ENCODE measurements at places on chromosomes 1 and 21.

- DNase-seq = no peak
Observed at GRCh38 chr1:226641671-226642231, 93.2 kb downstream of the STUM start.

DNA sequence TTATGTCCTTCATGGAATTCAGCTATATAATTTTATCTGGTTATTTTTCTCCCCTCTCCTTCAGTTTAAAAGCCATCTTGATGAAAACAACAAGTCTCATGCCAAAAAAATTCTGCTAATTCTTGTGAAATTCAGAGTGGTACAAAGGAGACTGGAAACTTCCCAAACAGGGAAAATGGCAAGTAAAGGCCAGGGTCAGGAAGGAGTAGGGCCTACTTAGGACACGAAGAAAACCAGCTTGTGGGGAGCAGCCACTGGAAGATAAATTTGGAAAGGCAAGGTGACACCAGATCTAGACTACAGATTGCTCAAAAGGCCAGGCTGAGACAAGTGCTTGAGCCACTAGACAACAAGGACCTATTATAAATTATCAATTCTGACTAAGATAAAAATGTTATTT, 6.4 kb downstream of the TSTD1 start:
- no peak for DNase-seq

DNA sequence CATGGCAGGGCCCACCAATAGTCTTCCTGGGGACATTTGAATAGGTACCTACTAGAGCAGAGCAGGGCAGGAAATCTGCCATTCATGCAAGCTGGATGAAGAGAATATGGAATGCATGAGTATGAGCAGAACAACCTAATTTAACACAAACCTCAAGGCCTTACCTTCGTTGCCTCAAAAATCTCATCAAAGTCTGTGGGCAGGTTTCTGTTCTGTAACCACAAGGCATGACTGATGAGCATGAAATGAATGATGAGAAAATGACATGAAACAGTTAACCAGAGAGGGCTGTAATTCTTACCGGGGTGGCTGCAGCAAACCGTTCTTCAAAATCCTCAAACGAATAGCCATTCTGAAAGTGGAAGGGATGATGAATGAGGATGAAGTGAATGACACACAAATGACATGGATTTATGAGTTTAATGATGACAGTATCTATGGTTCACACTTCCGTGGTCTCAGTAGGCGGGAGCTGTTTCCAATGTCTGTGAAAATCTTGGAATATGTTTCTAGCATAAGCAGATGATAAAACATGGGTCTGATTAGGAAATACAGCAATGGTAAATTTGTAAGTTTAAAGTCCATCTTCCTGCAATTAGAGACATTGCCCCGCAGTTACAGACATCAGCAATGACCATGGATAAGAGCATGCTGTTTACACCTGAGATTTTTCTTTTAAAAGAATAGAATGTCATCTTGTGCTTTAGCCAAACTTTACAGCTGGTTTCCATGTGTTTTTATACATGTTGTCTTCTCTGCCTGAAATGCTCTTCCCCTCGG, 67.6 kb upstream of the C8B start:
- DNase-seq = no peak

DNA sequence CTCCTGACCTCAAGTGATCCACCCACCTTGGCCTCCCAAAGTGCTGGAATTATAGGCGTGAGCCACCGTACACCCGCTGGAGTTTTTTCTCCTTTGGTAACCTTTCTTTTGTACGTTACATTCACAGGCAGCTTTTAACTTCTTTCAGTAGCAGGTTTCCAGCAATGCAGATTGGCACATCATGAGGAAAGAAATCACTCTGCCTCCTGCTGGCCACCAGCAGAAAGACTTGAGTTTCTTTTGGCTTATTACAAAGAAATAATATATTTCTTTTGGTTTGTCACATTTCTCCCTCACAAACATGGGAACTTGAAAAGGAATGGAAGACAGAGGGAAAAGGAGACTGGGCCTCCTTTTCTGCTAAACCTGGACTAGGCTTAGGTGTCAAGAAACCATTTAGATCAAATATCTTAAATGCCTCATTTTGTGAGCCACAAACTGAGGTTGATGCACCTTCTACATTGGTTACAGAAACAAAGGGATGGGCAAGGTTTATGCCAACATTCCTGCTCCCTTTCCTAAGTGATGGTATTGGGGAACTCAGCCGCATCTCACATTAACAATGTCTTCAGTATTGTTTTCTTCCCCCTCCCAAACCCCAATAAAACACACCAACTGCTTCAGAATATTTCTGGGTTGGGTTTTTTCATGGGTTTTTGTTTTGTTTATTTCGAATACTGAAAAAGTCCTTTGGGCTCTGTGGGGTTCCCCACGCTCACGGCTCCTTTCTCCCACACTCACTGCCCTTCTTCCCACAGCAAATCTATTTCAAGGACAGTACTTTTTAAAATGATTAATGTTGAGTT, 7.7 kb downstream of the ENSA start:
- DNase-seq = peak; percentile 33

DNA sequence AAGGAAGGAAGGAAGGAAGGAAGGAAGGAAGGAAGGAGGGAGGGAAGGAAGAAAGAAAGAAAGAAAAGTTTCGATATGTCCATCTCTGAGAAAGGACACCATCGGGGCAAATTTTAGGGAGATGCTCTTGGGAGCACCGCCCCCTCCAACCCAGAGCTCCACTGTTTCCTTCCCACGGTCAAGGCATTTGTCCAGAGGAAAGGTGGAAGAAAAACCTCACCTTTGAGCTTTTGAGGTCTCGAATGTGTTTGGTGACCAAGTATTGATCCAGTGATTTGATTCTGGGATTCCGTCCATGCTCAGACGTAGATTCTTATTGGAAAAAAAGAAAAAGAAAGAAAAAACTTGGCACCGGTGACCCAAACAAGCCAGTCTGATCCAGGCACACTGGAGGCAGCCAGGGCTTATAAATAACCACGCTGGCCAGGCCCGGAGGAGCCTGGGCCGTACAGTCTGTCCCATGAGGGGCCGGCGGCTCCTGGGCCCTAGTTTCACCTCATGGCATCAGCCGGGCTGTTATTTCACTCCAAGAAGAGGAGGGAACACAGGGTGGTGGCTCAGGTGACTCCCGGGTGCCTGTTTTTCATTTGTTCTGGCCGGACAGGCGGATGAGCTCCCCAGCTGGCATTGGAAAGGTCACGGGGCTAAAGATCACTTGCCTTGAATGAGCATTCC, 36.1 kb upstream of the SLC25A33 start:
- DNase-seq = no peak

- no peak for DNase-seq
Observed at GRCh38 chr1:199545780-199546179, 481.7 kb upstream of the NR5A2 start.

DNA sequence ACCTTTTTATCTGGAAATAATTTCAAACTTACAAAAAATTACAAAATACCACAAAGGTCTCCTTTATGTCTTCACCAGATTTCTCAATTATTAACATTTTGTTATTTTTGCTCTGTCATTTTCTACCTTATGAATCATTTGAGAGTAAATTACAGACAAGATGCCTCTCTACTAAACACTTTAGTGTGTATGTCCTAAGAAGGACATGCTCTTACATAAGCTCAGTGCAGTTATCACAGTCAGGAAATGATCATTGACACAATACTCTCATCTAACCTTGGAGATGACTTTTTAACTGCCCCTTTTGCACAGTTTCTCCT, 378.9 kb upstream of the RUNX1 start:
- DNase-seq = no peak

DNA sequence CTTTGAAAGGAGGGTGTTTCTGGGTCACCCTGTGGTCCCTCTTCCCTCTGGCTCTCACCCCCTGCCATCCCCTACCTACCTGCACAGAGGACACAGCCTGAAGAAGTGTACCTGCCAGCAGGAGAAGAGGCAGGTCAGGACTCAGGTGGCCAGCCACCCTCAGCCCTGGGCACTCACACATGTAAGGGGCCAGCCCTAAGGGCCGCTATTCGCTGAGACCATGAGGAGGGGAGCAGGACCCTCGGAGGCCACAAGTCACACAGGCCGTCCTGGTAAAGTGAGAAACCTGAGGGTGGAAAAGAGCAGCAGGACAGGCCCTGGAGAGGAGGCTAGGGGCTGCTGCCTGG, 1.2 kb downstream of the ZNF692 start:
- DNase-seq = no peak

DNA sequence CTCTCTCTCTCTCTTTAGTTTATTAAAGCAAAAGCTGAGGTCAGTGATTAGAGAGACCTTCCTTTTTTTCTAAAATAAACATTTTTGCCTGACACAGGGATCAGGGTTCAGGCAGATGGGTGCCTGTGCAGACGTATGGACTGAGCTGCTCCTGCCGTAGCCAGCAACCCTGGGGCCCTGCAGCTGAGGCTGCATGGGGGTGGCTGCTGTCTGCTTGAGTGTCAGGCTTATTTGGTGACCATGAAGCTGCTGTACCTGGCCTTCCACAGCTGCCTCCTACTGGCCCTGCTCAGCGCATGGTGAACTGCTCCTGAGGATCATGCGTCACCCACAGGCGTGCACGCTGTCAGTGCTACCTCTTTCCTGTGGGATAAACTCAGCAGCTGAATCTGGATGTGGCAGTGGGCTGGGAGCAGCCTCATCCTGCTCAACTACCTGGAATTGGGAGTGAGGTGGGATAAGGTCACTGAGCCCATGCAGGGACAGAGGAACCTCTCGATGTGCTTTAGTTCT, 35.1 kb downstream of the GNG4 start:
- no peak for DNase-seq

GRCh38 chr1:210551899-210552298, 223.2 kb downstream of the HHAT start:
- no peak for DNase-seq

DNA sequence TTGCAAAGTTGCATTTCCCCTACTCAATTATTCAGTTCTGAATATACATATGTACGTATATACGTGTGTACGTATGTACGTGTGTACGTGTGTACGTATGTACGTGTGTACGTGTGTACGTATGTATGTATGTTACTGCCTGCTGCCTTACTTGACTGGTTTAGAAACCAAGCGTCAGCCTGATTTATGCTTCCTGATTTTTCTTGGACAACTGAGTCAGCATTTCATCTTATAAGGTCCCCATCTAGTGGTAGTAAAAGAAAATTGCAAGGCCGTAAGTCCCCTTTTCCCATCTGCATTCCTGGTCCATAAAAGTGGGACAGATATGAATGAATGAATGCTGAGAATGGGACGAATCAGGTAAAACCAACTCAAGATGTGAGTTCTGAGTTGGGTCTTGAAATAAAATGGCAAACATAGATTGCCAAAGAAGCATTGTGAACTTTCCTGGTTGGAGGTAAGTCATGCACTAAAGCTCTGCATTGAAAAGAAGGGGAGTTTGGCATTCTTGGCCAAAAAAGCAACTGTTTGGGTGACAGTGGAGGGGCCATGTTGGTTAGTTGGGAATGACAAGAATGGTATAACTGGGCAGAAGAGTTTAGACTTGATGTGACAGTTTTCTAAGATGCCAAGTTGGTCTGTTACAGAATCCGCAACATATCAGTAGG, 76.4 kb upstream of the DNAH14 start:
- DNase-seq = no peak

- DNase-seq = no peak
Observed at GRCh38 chr1:170555370-170555769, 23.4 kb downstream of the GORAB start.

DNA sequence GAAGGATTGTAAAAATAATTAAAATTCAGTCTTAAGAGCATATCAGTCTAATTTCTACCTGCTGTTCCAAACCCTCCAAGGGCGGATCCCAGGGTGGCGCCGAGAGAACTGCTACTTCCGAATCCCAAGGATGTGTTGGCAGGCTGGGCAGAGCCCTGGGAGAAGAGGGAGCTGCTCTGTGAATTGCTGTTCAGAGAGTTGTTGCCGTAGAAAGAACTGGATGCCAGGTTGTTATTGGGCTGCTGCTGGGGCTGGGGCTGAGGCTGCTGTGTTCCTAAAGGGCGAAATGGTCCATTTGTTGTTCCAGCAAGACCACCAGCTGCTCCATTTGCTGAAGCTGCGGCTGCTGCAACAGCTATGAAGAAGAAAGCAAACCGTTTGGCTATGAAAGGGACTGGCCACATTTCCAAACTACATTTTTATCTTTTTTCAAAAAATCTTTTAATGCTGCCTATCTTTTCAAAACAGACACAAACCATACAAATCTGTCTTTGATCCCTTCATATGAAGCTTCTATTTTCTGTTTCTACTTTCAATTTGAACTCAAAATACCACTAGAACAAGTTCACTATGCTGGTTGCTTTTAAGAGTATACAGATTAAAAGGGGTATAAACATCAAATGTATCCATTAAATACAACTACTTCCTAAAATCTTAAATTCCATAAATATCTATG, 57.5 kb upstream of the SDC3 start:
- no peak for DNase-seq

DNA sequence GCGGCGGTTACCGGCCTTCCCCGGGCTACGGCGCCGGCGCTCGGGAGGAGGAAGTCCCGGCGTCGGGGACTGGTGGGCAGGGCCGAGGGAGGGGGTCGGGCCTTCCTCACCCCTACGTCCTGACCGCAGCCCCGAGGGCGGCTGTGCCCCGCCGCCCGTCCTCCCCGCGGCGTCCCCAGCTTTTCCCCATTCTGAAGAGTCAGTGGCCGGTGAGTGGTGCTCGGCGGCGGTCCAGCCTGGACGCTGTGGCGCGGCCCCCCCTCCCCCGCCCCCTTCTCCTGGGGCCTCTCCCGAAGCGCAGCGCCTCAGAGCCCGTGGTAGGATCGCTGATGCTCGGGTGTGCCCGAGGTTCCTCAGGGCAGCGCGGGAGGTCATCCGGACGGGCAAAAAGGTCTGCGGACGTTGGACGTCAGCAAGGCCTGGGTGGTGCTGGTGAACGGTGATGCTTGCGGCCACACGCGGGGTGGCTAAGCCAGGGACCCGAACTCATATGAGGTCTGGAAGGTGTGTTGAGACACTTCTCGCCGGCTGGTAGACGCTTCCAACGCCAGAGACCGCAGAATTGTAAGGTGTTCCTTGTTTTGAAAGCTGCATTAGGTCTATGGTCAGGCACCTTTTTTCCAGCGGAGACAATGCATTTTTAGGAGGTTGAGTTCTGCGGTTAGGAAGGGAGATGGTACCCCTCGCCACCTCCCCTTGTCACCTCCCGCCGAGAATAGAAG, 725 bp downstream of the SLC25A33 start:
- peak; percentile 44 for DNase-seq

DNA sequence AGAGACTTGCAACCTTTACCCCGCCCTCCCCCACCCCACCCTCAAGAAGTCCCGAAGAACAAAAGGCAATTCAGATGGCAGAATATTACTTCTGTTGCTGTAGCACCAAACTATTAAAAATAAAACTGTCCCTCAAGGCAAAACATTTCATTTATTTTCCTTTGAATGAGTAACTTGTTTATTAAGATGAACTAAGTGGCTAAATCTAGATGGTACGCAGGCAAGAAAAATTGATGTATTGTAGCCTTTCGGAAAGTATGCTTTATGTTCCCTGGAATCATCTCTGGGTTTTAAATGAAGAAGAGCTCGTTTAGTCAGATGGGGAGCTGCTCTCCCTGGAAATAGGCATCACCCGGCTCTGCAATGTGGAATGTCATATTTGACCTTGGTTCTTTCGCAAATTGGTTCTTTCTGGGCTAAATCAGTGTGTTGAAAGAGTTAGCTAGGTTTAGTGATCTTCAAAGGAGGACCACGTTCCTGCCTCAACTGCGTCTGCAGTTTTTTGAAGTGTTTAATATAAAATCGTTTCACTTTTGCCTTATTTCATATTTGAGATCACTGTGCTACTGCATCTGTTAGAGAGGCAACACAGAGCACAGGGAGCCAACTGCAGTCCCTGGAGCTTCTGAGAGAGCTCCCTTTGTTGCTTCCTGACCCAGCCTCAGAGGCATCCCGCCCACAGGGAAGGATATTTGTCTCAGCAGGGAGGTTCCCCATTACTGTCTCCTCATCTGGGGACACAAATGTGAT, 61.8 kb downstream of the KIF26B start:
- no peak for DNase-seq

Data from stimulated activated CD8-positive, alpha-beta memory T cell treated with anti-CD3 and anti-CD28 coated beads, Interleukin-4, amount 100 ng/mL, for 24 hours (primary cell).